Epithelial cell of alveolus of lung (primary cell): ENCODE measurements at places on chromosomes 6 and 20. TPM values are rescaled to one million over a fixed set of nuclear protein-coding genes. Genes with fewer than 3 reads are reported as not detected.

MCM8 gene
- total RNA-seq = 4.2 and 7.9 TPM in 2 replicates

SLC35D3 gene
- 0.08 TPM in 1 of 2 replicates, not detected in the other for total RNA-seq

NR2E1 gene
- not detected in 2 replicates for total RNA-seq

PDE7B gene
- 5.0 and 34.0 TPM in 2 replicates for total RNA-seq

PRDM1 gene
- total RNA-seq = 1.8 and 4.3 TPM in 2 replicates

MEP1A gene
- not detected in 2 replicates for total RNA-seq

ANGPT4 gene
- not detected in 2 replicates for total RNA-seq

PAK5 gene
- not detected in 2 replicates for total RNA-seq

PNISR gene
- total RNA-seq = 24.8 and 68.7 TPM in 2 replicates

TBXT gene
- not detected in 2 replicates for total RNA-seq

NKAIN4 gene
- 3.7 TPM in 1 of 2 replicates, not detected in the other for total RNA-seq

GSTA2 gene
- not detected in 2 replicates for total RNA-seq

BPIFB4 gene
- not detected in 2 replicates for total RNA-seq

EYA4 gene
- total RNA-seq = 10.3 and 44.1 TPM in 2 replicates

SYCP2L gene
- 0.13 TPM in 1 of 2 replicates, not detected in the other for total RNA-seq

FHL5 gene
- total RNA-seq = 0.52 TPM in 1 of 2 replicates, not detected in the other

DPPA5 gene
- not detected in 2 replicates for total RNA-seq

TFAP2D gene
- not detected in 2 replicates for total RNA-seq

SLC17A1 gene
- total RNA-seq = not detected in 2 replicates

SNX9 gene
- 29.1 and 31.3 TPM in 2 replicates for total RNA-seq

PGC gene
- total RNA-seq = 0.24 TPM in 1 of 2 replicates, not detected in the other

FRMD1 gene
- not detected in 2 replicates for total RNA-seq

CLPSL2 gene
- not detected in 2 replicates for total RNA-seq

C20orf204 gene
- total RNA-seq = 0.13 and 2.0 TPM in 2 replicates

SCRT2 gene
- total RNA-seq = not detected in 2 replicates

TSPO2 gene
- total RNA-seq = not detected in 2 replicates

ESR1 gene
- 0.13 TPM in 1 of 2 replicates, not detected in the other for total RNA-seq

IMPG1 gene
- total RNA-seq = 0.26 TPM in 1 of 2 replicates, not detected in the other

MACROD2 gene
- total RNA-seq = 0.39 and 0.96 TPM in 2 replicates

CBFA2T2 gene
- total RNA-seq = 5.0 and 5.9 TPM in 2 replicates

VSX1 gene
- total RNA-seq = not detected in 2 replicates

RBM39 gene
- total RNA-seq = 104 and 206 TPM in 2 replicates

ZSWIM1 gene
- total RNA-seq = 7.2 and 10.7 TPM in 2 replicates

STX11 gene
- total RNA-seq = 0.40 and 2.6 TPM in 2 replicates

CASP8AP2 gene
- total RNA-seq = 7.2 and 14.4 TPM in 2 replicates

ARMH2 gene
- not detected in 2 replicates for total RNA-seq

ADGRF4 gene
- 0.91 TPM in 1 of 2 replicates, not detected in the other for total RNA-seq

TP53INP2 gene
- total RNA-seq = 6.9 and 18.0 TPM in 2 replicates

TFEB gene
- 7.4 and 7.8 TPM in 2 replicates for total RNA-seq

DUSP15 gene
- 0.13 TPM in 1 of 2 replicates, not detected in the other for total RNA-seq

COL9A3 gene
- total RNA-seq = 1.3 and 44.4 TPM in 2 replicates

WFDC5 gene
- not detected in 2 replicates for total RNA-seq

TP53TG5 gene
- not detected in 2 replicates for total RNA-seq

PTCRA gene
- not detected in 2 replicates for total RNA-seq

CALHM5 gene
- 2.3 and 4.0 TPM in 2 replicates for total RNA-seq

RBBP8NL gene
- total RNA-seq = under 0.01 TPM in 1 of 2 replicates, not detected in the other

HLA-A gene
- total RNA-seq = 626 and 755 TPM in 2 replicates
